SK-N-SH (cell line): ENCODE measurements at places on chromosomes 3 and 15.

DNA sequence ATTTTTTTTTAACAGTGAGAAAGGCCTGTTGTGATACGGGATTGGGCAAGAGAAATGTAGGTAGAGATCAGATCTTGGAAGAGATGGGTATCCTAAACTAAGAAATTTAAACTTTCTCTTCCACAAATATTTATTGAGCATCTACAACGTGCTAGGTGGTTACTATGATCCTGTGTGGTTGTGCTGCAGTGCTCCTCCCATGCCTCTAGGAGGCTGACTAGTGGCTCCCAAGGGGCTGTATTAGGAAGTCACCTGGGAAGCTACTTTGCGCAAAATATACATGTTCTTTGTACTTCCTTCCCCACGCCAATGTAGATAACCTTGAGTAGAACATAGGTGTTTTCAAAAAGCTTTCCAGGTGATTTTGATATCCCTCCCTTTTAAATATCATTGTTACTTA, 27.2 kb downstream of the USP3 start:
- H3K27me3 ChIP-seq: no peaks in the 10 kb centered on the region
- H3K4me1 ChIP-seq: no peaks in the 10 kb centered on the region
- H3K27ac ChIP-seq: no peak overlapping the region
- no peak for DNase-seq
- H3K4me3 ChIP-seq: no peak overlapping the region

DNA sequence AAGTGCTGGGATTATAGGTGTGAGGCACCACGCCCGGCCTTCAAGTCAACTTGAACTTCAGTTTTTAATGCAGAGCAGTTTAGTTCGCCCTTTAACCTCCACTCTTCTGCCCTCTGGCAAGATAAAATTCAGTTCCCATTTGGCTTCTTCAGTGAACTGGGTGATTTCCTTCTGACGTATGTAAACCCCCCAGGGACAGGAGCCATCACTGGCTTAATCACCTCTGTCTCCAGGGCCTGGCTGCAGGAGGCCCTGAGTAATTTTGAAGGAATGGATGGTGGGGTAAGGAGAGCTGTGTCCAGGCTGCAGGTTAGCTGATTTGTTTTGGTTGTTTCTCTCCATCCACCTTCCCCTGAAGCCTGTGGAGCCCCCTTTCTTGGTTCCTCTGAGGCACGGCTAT, 11.9 kb downstream of the MCM2 start:
- H3K4me3 ChIP-seq: no peak overlapping the region
- DNase-seq: no peak
- no peaks in the 10 kb centered on the region for H3K27me3 ChIP-seq
- peaks cover 57% of the 10 kb centered on the region for H3K36me3 ChIP-seq
- H3K27ac ChIP-seq: no peak overlapping the region

- no peaks in the 10 kb centered on the region; the same call in 1 of the 2 replicates for H3K4me1 ChIP-seq
- H3K27me3 ChIP-seq: no peaks in the 10 kb centered on the region
- no peaks in the 10 kb centered on the region for H3K36me3 ChIP-seq
- H3K27ac ChIP-seq: no peak overlapping the region
These were observed 273.9 kb downstream of the IGSF11 start for GRCh38 chr3:118760585-118761290.

GRCh38 chr3:71328926-71329325, 254.6 kb downstream of the FOXP1 start:
- no peak overlapping the region for H3K27ac ChIP-seq
- H3K36me3 ChIP-seq: peaks cover 11% of the 10 kb centered on the region
- H3K27me3 ChIP-seq: no peaks in the 10 kb centered on the region
- H3K4me3 ChIP-seq: no peak overlapping the region

GRCh38 chr15:77009176-77009575, 14.2 kb downstream of the PSTPIP1 start:
- no peaks in the 10 kb centered on the region for H3K36me3 ChIP-seq
- no peak for DNase-seq
- no peaks in the 10 kb centered on the region for H3K4me1 ChIP-seq
- H3K4me3 ChIP-seq: no peak overlapping the region
- H3K27me3 ChIP-seq: no peaks in the 10 kb centered on the region
- H3K27ac ChIP-seq: no peak overlapping the region
